ENCODE measurements at places on chromosomes 2 and 18.

GRCh38 chr2:219451661-219452360 lies 17.2 kb downstream of the SPEG start:
- DNase-seq, result no peak

GRCh38 chr2:24359129-24360049 lies 947 bp downstream of the ITSN2 start:
- no peak for DNase-seq

DNA sequence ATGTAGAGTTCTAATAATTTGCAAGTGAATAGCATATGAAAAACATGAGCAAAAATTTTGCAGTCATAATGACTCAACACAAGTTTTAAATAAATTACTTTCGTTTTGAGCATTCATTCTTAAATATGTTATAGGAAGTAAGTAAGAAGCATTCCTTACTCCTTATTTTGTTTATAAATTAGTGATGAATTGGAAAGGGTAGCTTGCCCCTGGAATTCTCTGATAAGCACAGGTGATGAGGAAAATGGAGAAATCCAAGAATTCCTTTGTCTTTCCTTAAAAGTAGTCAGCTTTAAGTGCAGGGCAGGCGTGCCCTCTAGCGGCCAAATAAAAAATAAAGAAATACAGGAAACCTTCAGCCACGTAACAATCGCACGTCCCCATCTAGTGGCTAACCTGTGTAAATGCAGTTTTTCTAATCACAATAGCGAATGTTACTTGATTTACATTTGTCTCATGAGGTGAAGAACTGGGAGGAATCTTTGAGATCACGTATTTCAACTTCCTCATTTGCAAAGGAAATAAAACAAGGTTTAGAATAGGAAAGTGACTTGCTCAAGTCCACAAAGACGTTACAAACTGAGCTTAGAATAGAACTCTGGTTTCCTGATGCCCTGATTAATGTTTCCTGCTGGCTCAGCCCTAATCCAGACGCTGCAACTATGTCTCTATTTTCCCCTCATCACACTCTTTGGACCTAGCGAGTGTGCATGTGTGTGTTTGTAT lies 47.2 kb upstream of the ZNG1B start:
- DNase-seq, result peak; percentile 76

GRCh38 chr2:149290662-149291061 lies 39.7 kb upstream of the LYPD6 start:
- no peak for DNase-seq

Measured in HFFc6 (cell line).